ENCODE measurements at places on chromosomes 3 and 15.

GRCh38 chr15:91102546-91103330 lies 2.7 kb downstream of the SV2B start:
- DNase-seq = no peak

DNA sequence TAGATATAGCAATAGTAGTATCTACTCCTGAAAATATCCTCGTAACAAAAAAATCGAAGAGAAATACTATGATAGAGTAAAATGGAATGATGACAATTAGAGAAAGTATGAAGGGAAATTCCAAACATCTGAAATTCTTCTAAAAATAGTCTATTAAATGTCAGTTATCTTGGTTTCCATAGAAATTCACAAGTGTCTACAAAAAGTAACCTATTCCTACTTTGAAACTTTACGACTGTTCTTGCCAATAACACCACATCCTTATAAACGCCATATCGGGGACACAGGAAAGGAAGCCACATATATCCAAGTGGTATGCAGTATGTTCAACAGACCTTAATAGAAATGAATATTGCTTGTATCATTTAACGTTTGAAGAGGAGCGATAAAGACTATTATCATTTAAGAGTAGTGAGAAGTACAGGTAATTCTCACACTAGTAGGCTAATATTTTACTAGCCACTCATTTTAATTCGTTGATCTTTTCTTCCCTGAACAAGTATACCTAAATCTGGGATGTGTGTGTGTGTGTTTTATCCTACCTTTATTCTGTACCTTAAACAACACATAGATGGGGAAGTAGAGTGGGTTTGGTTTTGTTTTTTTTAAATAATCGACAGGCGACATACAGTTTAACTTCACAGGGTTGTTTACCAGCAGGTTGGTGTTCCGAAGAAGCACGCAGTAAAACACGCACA lies 1.2 kb downstream of the GPR176 start:
- DNase-seq = no peak

DNA sequence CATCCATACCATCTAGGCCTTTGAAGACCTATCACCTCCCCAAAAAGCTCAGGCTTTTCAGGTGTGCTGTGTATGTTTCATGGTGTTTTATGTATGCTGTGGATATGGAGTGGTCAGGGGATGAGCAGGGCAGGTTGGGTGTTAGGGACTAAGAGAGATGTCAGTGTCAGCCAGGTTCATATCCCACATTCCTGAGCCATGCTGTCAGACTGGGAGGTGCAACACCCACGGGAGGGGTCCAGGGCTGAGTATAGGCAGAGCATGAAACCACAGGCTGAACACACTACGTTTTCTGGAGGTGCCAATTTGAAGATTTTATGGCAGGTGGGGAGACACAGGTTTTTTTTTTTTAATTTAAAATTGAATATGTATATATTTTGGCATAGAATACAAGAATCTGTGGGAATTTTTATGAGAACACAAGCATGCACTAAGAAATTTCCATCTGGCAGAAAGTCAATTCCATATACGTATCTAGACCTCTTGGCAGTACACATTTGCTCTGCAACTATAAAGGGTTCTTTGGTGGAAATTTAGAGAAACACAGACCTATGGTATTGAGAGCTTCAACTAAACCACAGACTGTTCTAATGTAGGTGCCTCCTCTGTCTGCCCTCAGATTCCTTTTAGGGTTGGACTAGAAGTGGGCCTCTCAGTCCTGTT lies 101.9 kb upstream of the RNU6-1 start:
- DNase-seq = no peak

- no peak for DNase-seq
These were observed 112.1 kb upstream of the ICE2 start for GRCh38 chr15:60590935-60591495.

DNA sequence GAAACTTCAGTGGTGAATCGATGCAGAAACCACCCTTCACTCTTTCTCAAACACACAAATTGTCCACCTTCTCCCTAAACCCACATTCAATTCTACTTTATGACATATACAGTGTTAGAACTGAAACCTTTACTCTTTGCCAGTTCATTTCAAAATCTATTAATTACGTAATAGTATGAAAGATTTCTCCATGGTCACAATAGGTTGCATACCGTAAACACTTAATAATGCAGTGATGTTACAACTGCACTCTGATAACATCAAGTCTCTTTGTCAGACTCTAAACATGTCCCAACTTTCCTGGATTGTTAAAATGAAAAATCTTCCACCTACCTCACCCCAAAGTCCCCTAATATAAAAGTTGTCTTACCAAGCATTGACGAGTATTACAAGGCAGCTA lies 111.8 kb upstream of the PROK2 start:
- DNase-seq = peak; percentile 59

- DNase-seq = peak; percentile 36
These were observed 11.4 kb upstream of the PEX5L start for GRCh38 chr3:180048103-180048502.
